Foreskin melanocyte (primary cell): ENCODE measurements at places on chromosomes 5 and 9.

GRCh38 chr5:65970481-65971367 is 44.3 kb downstream of the ERBIN start:
- no peak for DNase-seq

- DNase-seq = no peak
Measured at GRCh38 chr5:150616506-150616905, 24.0 kb upstream of the SYNPO start.

DNA sequence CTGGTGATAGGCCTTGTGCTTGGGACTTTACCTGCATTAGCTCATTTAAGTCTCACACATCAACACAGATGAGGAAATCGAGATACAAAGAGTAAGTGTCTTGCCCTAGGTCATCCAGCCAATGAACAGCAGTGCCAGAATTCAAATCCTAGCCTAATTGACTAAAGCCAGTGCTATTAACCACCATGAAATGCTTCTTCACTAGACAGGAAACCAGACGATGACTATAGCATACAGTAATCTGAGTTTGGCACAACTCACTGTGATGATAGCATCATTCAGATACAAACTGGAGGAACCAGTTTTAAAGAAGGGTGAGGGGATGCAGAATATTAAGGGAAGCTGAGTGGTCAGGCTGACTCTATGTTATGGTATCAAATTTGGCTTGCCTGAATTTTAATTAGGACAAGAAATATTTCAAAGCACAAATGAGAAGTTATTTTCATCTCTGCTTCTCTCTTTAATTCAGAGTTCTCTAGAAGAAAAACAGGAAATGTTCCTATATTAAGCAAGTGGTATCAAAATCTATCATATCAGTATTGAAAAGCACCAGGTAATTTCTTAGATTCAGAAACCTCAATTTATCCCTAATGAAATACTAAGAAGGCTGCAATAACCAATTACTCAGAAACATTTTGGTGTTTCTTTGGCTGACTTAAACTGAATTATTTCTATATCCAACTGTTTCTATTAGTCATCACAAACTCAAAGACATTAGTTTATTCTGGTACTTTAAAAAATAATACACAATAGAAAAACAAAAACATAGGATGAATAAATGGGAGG is 147.0 kb upstream of the RASA1 start:
- peak; percentile 46 for DNase-seq

- DNase-seq = peak; percentile 13
Measured at GRCh38 chr5:64229163-64229774, 63.6 kb downstream of the RNF180 start.

GRCh38 chr9:84701801-84702200 is 32.3 kb downstream of the NTRK2 start:
- no peak for DNase-seq

DNA sequence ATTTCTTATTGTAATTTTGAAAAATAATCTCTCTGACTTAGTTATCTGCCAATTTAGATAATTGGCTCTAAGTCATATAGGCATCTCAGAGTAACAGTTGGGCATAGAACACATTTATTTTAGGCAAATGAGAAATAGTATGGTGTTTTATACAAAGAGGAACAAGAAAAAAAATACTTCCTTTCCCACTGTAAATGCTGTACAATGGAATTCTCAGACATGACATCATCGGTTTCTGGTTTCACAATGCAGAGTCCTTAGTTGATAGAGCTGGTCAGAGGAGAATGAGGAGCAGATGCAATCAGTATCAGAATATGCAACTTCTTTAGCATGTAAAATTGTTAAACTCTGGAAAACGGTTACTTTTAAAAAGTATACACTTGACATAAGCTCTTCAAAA is 49.4 kb downstream of the PLK2 start:
- DNase-seq = peak; percentile 57
